Right lung (tissue), 10 donors: ENCODE measurements at places on chromosomes 4 and X. TPM values are rescaled to one million over a fixed set of nuclear protein-coding genes. Genes with fewer than 3 reads are reported as not detected.

Gene KCNE5
- 8.9 TPM for polyA plus RNA-seq

Gene SOX3
- polyA plus RNA-seq, result not detected

Gene SHISA3
- polyA plus RNA-seq, result 33.6 TPM

Gene MAGEB2
- polyA plus RNA-seq, result not detected

Gene DRD5
- polyA plus RNA-seq, result not detected

Gene AR
- polyA plus RNA-seq, result 8.6 TPM

Gene PCDH11X
- 0.35 TPM for polyA plus RNA-seq

Gene TCEAL1
- polyA plus RNA-seq, result 41.1 TPM

Gene TMPRSS11E
- 0.31 TPM for polyA plus RNA-seq

Gene ESX1
- polyA plus RNA-seq, result not detected

Gene WWC2
- 44.6 TPM for polyA plus RNA-seq

Gene MAB21L2
- not detected for polyA plus RNA-seq

Gene RAB33A
- polyA plus RNA-seq, result 0.48 TPM

Gene CFAP299
- 2.7 TPM for polyA plus RNA-seq

Gene IDH3G
- polyA plus RNA-seq, result 75.0 TPM

Gene SMARCA5
- polyA plus RNA-seq, result 300 TPM

Gene FREM3
- polyA plus RNA-seq, result 6.2 TPM

Gene CXCL1
- polyA plus RNA-seq, result 0.84 TPM

Gene TKTL2
- not detected for polyA plus RNA-seq

Gene ZNF711
- polyA plus RNA-seq, result 50.2 TPM

Gene BTC
- 7.7 TPM for polyA plus RNA-seq

Gene ARL9
- polyA plus RNA-seq, result 0.55 TPM

Gene APLN
- polyA plus RNA-seq, result 9.1 TPM

Gene HSD17B13
- polyA plus RNA-seq, result 0.59 TPM

Gene HTN1
- polyA plus RNA-seq, result not detected

Gene ZRSR2
- 25.7 TPM for polyA plus RNA-seq

Gene ARMCX2
- polyA plus RNA-seq, result 96.4 TPM

Gene SATL1
- 0.53 TPM for polyA plus RNA-seq

Gene JAKMIP1
- 0.16 TPM for polyA plus RNA-seq

Gene GAGE12J
- polyA plus RNA-seq, result not detected

Gene TKTL1
- 0.28 TPM for polyA plus RNA-seq

Gene ABCB7
- 23.5 TPM for polyA plus RNA-seq

Gene KLHL4
- 5.4 TPM for polyA plus RNA-seq

Gene FAM149A
- 20.3 TPM for polyA plus RNA-seq

Gene TRMT2B
- 12.4 TPM for polyA plus RNA-seq

Gene TENM3
- 4.6 TPM for polyA plus RNA-seq

Gene NOX1
- 0.48 TPM for polyA plus RNA-seq

Gene F8A1
- polyA plus RNA-seq, result 15.7 TPM

Gene SPACA5
- not detected for polyA plus RNA-seq

Gene NEIL3
- 15.3 TPM for polyA plus RNA-seq

Gene FAM9B
- not detected for polyA plus RNA-seq

Gene THAP9
- polyA plus RNA-seq, result 12.2 TPM

Gene DSPP
- 0.04 TPM for polyA plus RNA-seq

Gene GJB1
- polyA plus RNA-seq, result 3.2 TPM

Gene PRSS12
- polyA plus RNA-seq, result 30.8 TPM

Gene MTNR1A
- polyA plus RNA-seq, result not detected

Gene CHST7
- polyA plus RNA-seq, result 3.7 TPM

Gene CXCL11
- not detected for polyA plus RNA-seq

Gene TLL1
- polyA plus RNA-seq, result 4.4 TPM

Gene BST1
- 5.4 TPM for polyA plus RNA-seq

Gene RLIM
- 18.3 TPM for polyA plus RNA-seq
